ENCODE measurements at places on chromosomes 16 and 17. TPM values are rescaled to one million over a fixed set of nuclear protein-coding genes. Genes with fewer than 3 reads are reported as not detected.

- H3K4me3 ChIP-seq: no peak overlapping the region
- peaks cover 7% of the 10 kb centered on the region for H3K4me1 ChIP-seq
- DNase-seq: no peak
- H3K36me3 ChIP-seq: no peaks in the 10 kb centered on the region
- H3K27me3 ChIP-seq: no peaks in the 10 kb centered on the region
- H3K27ac ChIP-seq: no peak overlapping the region
Measured at GRCh38 chr17:81044764-81045589, 10.0 kb downstream of the BAIAP2 start.

DNA sequence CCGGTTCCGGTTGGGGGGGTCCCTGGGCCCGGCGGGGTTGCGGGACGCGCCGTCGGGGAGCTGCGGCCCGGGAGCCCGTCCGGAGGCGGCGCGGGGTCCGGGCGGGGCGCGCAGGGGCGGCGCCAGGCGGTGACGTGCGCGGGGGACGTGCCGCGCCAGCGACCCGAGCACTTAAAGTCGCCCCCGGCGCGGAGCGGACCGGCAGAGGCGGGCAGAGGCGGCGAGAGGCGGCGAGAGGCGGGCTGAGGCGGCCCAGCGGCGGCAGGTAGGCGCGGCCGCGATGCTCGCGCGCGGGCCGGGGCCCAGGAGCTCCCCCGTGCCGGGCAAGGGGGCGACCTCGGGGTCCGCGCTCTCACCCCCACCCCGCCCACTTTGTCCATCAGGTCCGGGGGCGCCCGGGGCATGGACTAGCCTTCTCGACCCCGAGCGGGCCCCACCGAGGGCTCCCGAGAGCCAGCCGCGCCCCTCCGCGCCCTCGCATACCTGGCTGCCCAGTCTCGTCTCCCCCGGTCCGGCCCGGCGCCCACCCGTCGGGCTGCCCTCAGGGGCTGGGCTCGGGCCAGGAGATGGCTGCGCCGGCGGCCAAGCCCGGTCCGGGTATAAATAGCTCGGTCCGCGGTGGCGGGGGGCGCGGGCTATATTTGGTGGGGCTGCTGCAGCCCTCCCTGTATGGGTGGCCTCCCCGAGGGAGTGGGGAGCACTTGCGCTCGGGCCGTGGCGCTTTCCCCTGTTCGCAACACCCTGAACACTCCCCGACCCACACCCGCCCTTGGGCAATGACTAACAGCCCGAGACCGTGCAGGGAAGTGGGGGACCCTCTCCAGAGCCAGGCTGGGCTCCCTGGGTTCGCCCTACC, at the start of gene SLC16A3:
Gene SLC16A3, plus strand, starts transcription at position 201 of the 856 bp plus-strand sequence. CDS start 6,967 bp downstream, outside the sequence.
- H3K4me1 ChIP-seq: peaks cover 21% of the 10 kb centered on the region
- peak; percentile 76 for DNase-seq
- peaks cover 12% of the 10 kb centered on the region for H3K36me3 ChIP-seq
- peak within 1 kb of the TSS; percentile 90 for H3K27ac ChIP-seq

DNA sequence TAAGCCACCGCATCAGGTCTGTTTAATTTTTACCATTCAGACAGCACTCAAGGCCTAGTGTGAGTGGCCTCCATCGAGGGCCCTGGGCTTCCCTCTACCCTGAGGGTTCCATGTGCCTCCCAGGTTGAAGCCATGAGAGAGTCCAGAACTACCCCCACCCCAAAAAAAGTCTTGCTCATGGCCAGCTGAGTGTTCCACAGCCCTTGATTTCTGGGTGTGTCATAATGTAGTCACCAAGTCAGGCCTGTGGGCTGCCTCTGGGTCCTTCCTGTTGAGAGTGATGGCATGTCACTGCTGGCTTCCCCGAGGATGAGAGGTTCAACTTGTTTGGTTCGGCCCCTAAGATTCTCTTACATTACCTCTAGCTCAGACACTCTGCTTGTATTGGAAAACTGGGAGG, 100.6 kb downstream of the PITPNC1 start:
- peak overlapping the region; percentile 81 for H3K27ac ChIP-seq
- H3K4me3 ChIP-seq: peak overlapping the region; percentile 74
- peaks cover 47% of the 10 kb centered on the region for H3K4me1 ChIP-seq
- no peaks in the 10 kb centered on the region for H3K36me3 ChIP-seq

IRX3 gene
- 1.2 TPM for total RNA-seq

PYDC1 gene
- not detected for total RNA-seq

RASD1 gene
- total RNA-seq: 1.5 TPM

MEOX1 gene
- 4.2 TPM for total RNA-seq

DNA sequence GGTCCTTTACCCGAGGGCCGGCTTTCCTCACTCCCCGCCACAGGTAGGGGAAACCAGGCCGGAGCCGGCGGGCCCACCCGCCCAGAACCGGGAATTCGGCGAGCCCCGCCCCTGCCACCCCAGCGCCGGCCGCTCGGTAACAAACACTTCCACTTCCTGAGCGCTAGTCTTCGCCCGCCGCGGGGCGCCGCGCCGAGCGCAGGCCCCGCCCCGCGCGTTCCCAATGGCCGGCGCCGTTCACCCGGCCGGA, 224 bp upstream of the NHERF1 start:
- H3K4me3 ChIP-seq: peak overlapping the region; percentile 71
- peaks cover 61% of the 10 kb centered on the region for H3K4me1 ChIP-seq
- H3K27ac ChIP-seq: no peak overlapping the region
- no peaks in the 10 kb centered on the region for H3K27me3 ChIP-seq
- DNase-seq: no peak

GRCh38 chr17:18246880-18247612, 11.5 kb downstream of the FLII start:
- peaks cover 3% of the 10 kb centered on the region for H3K4me1 ChIP-seq
- no peak overlapping the region for H3K27ac ChIP-seq
- peaks cover 55% of the 10 kb centered on the region for H3K36me3 ChIP-seq
- peak; percentile 47 for DNase-seq

- H3K27me3 ChIP-seq: peaks cover 13% of the 10 kb centered on the region
- H3K27ac ChIP-seq: no peak overlapping the region
- H3K4me3 ChIP-seq: no peak overlapping the region
Measured at GRCh38 chr17:27449541-27449940, 6.7 kb upstream of the KSR1 start.

GRCh38 chr17:45703348-45703747, 80.8 kb upstream of the CRHR1 start:
- no peak overlapping the region for H3K27ac ChIP-seq
- no peaks in the 10 kb centered on the region for H3K4me1 ChIP-seq
- peaks cover 32% of the 10 kb centered on the region for H3K27me3 ChIP-seq
- H3K4me3 ChIP-seq: no peak overlapping the region
- no peak for DNase-seq
- no peaks in the 10 kb centered on the region for H3K36me3 ChIP-seq

DNA sequence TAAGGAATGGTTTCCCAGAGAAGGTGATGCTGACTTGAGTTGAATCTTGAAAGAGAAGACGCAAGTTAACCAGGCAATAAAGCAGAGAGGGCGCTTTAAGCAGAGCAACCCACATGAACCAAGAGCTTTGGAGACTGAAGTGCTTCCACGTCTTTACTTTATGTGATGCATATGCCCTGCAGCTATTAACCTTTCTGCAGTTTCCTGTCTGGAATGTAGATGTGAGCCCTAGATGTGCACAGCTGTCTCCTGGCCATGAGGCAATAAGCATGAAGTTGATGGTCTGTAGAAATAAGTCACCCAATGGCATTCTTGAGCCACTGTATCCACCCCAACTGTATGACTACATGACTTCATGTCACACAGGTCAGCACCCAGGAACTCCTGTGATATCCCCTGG, 5.7 kb upstream of the CHST4 start:
- H3K36me3 ChIP-seq: no peaks in the 10 kb centered on the region
- no peak overlapping the region for H3K27ac ChIP-seq
- peaks cover 10% of the 10 kb centered on the region for H3K27me3 ChIP-seq
- no peak for DNase-seq
- no peak overlapping the region for H3K4me3 ChIP-seq

- no peak for DNase-seq
- no peak overlapping the region for H3K4me3 ChIP-seq
- no peaks in the 10 kb centered on the region for H3K36me3 ChIP-seq
- H3K4me1 ChIP-seq: no peaks in the 10 kb centered on the region
- no peak overlapping the region for H3K27ac ChIP-seq
Measured at GRCh38 chr16:64238571-64238970, 883.3 kb downstream of the CDH11 start.

DNA sequence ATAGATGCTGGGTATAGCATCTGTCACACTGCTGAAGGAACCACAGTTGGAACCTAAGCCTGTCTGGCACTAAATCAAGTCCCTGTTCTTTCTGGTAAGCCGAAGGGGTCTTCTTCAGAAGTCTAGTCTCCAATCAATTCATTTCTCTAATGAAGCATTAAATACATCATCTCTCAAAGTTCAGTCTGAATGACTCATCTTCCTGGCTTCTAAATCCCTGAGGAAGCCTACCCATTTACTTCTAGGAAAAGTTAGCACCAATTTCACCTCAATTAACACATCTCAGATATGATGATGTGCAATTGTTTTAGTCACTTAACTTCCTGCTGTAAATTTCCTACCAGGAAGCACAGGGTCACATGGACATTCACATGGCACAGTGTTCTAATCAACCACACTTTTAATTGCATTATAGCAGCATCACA, 49.9 kb downstream of the TEX14 start:
- no peak overlapping the region for H3K27ac ChIP-seq
- H3K4me3 ChIP-seq: no peak overlapping the region
- H3K36me3 ChIP-seq: no peaks in the 10 kb centered on the region
- H3K27me3 ChIP-seq: peaks cover 2% of the 10 kb centered on the region

- no peaks in the 10 kb centered on the region for H3K36me3 ChIP-seq
- no peaks in the 10 kb centered on the region for H3K4me1 ChIP-seq
- no peak overlapping the region for H3K4me3 ChIP-seq
- H3K27ac ChIP-seq: no peak overlapping the region
- peaks cover 3% of the 10 kb centered on the region for H3K27me3 ChIP-seq
Measured at GRCh38 chr17:21072745-21073197, 30.0 kb upstream of the USP22 start.

DNA sequence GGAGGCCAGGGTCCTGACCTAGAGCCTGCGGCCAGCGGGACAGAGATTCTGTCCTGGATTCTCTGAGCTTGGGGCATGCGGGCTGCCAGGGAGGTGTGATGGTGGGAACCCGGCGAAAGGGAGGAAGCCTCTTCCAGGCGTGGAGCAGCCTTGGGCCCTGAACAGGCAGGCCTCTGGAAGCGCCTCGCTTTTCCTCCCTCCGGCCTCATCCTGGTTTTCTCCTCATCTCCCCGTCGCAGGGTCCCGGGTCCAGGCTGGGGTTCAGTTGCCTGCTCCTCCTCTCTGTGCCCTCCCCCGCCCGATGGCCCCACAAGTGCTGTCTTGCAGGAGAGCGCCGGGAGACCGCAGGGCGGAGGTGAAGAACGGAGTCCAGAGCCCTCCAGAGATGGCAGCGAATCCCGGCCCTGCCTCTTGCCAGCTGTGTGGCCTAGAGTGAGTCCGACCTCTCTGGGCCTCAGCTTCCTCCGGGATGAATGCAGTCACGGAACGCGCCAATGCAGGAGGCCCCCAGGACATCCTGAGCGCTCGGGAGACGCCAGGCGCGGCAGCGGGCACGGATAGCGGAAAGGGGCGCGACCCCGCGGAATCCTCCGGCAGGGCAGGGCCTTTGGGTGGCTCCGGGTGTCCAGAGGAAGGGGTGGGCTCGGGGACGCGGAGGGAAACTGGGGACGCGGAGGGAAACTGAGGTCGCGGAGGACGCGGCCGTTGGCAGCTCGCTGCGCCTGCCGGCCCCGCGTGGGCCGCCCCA, 553 bp upstream of the RAB11FIP4 start:
- H3K4me1 ChIP-seq: peaks cover 13% of the 10 kb centered on the region
- H3K27me3 ChIP-seq: peaks cover 52% of the 10 kb centered on the region
- no peak for DNase-seq
- H3K4me3 ChIP-seq: peak overlapping the region; percentile 41
- H3K36me3 ChIP-seq: no peaks in the 10 kb centered on the region

GRCh38 chr16:19210280-19210924, 42.4 kb downstream of the SYT17 start:
- no peak for DNase-seq
- no peaks in the 10 kb centered on the region for H3K36me3 ChIP-seq
- no peaks in the 10 kb centered on the region for H3K27me3 ChIP-seq

CHST4 gene
- total RNA-seq: not detected

GRCh38 chr17:57082441-57082840, 2.6 kb upstream of the AKAP1 start:
- peaks cover 39% of the 10 kb centered on the region for H3K4me1 ChIP-seq
- no peak for DNase-seq
- H3K4me3 ChIP-seq: no peak overlapping the region
- H3K36me3 ChIP-seq: no peaks in the 10 kb centered on the region
- H3K27ac ChIP-seq: no peak overlapping the region
- peaks cover 6% of the 10 kb centered on the region for H3K27me3 ChIP-seq

GRCh38 chr17:20989991-20990855, 52.6 kb downstream of the USP22 start:
- no peak overlapping the region for H3K27ac ChIP-seq
- no peaks in the 10 kb centered on the region for H3K4me1 ChIP-seq
- DNase-seq: no peak
- H3K27me3 ChIP-seq: no peaks in the 10 kb centered on the region
- no peaks in the 10 kb centered on the region for H3K36me3 ChIP-seq

DNA sequence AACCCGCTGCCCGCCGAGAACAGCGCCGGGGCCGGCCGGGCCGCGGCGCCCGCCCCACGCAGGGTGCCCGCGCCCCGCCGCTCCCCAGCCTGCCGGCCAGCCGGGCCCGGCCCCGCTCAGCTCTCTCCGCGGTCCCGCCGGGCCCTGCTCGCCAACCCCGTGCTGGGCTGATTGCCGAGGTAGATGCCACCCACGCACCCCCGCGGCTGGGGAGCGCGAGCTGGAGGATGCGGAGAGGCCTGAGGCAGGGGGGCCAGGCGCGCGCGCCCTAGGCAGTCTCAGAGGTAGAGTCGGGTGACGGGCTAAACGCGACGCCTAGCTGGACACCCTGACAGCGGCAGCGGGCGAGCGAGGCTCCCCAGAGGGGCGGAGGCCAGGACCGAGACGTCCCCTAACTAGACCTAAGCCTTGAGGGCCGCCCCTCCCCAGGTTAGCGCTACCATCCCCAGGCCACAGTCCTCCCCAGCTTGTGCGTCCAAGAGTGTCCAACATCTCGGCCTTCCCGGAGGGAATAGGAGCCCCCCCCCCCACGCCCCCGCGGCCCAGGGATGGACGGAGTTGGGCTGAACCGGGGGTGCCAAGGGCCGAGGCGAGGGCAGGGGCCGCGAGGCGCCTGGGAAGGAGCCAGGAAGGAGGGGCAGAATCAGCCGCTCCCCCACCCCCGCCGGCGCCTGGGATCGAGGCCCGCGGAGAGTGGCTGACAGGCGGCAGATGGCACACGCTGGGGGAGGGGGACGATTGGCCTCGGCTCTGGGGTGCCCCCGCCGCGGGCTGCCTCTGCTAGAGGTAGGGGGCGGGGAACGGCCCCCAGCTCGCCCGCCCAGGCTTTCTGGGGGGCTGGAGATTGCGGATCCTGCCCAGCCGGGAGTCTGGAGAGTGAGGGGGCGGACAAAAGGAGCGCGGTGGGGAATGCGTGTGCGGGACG, 2.5 kb upstream of the ZNF423 start:
- peaks cover 43% of the 10 kb centered on the region for H3K27me3 ChIP-seq
- H3K27ac ChIP-seq: no peak overlapping the region
- H3K4me1 ChIP-seq: peaks cover 14% of the 10 kb centered on the region
- H3K36me3 ChIP-seq: no peaks in the 10 kb centered on the region

GRCh38 chr16:48164907-48165715, 9.3 kb upstream of the ABCC12 start:
- H3K4me3 ChIP-seq: no peak overlapping the region
- peaks cover 12% of the 10 kb centered on the region for H3K4me1 ChIP-seq
- H3K36me3 ChIP-seq: no peaks in the 10 kb centered on the region
- H3K27ac ChIP-seq: no peak overlapping the region
- peak; percentile 70 for DNase-seq

NPW gene
- total RNA-seq: 0.48 TPM

GRCh38 chr17:79090443-79091225, 16.0 kb downstream of the ENGASE start:
- no peak overlapping the region for H3K4me3 ChIP-seq
- H3K27me3 ChIP-seq: peaks cover 3% of the 10 kb centered on the region
- H3K27ac ChIP-seq: no peak overlapping the region
- H3K36me3 ChIP-seq: no peaks in the 10 kb centered on the region
- H3K4me1 ChIP-seq: peaks cover 10% of the 10 kb centered on the region
- no peak for DNase-seq

Data from activated CD4-positive, alpha-beta memory T cell treated with anti-CD3 and anti-CD28 coated beads, Interleukin-2, amount 10 ng/mL, durations not matched to agents 7 days and 5 days (primary cell).